ENCODE measurements at places on chromosomes 16 and 17.
A peak's percentile ranks its signal among the peaks of the same experiment; 100 is the strongest.

- DNase-seq: peak; percentile 45
Measured at GRCh38 chr17:2282297-2282873, 21.2 kb downstream of the SMG6 start.

- no peak for DNase-seq
Measured at GRCh38 chr16:11181899-11182279, 74.1 kb downstream of the SOCS1 start.

DNA sequence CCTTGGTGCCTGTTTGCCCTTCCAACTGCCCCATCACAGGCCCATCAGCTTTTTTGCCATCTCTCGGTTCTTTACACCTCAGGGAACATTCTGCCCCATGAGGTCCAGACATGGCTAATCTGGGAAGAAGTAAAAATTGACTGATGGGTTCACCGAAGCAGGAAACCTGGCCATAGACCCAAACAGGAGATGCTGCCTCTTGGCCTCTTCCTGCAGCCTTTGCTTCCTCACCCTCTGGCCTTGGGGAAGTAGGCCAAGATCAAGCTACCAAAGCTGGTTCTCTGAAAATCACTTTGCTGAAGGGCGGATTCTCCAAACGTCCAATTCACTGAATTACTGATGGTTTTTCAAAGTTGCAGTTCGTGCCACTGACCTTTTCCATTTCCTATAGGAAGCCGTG lies 56.1 kb downstream of the ARSG start:
- no peak for DNase-seq

- DNase-seq: no peak
Measured at GRCh38 chr16:79786389-79786788, 185.9 kb upstream of the MAF start.

DNA sequence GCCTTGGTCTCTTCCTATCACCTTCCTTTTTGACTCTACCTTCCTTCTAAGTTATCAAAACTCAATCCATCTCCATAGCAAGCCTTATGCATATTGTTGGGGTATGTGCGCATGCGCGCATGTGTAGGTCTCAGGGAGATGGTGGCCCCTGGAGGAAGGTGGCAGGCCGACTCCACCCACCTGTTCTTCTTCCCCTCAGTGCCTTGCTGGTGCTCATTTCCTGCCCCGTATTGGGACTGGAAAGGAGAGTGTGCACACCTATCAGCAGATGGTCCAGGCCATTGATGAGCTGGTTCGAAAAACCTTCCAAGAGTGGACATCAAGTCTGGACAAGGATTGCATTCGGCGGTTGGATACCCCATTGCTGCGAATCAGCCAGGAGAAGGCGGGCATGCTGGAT lies 25.2 kb downstream of the DNAH2 start:
- DNase-seq: no peak

- DNase-seq: no peak
Measured at GRCh38 chr17:20920095-20920814, 122.6 kb downstream of the USP22 start.

- DNase-seq: no peak
Measured at GRCh38 chr16:23013484-23013883, 135.8 kb downstream of the USP31 start.

GRCh38 chr16:66494916-66495315 lies 55.0 kb downstream of the TK2 start:
- DNase-seq: no peak

- no peak for DNase-seq
Measured at GRCh38 chr17:7238420-7239090, 702 bp downstream of the PHF23 start.

DNA sequence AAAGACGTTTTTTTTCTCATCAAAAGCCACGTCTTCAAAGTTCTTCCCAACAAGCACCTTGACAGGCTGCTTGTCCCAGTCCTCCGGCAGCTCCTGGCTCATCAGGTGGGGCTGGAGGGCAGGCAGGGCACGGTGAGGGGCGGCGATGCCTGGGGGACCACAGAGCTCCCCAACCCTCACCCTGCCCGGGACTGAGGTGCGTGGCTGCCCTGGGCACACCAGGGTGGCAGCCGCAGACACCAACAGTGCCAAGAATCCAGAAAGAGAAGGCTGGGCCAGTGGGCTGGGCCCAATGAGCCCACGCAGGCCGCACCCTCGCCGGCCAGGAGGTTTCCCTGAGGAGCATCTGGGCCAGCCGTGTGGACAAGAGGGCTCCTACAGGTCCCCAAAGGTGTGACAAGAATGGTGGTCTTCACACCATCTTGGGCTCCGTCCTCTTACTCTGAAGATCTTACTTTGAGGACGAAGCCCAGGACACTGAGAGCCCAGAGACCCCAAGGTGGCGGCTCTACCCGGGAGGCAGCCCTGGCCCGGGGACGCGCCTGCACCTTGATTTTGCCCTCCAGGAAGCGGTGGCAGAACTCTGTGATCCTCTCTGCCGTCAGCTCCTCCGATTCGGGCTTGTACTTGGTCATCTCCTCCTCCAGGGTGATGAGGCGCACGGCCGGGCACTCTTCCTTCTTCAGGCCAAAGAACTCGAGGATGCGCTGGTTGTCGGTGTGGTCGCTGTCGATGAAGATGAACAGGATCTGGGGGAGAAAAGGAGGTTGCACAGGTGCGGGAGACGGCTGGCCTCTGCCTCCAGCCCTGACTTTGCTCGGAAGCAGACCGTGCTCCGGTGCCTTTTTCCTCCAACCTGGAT lies 11.3 kb upstream of the PPP1R27 start:
- no peak for DNase-seq

DNA sequence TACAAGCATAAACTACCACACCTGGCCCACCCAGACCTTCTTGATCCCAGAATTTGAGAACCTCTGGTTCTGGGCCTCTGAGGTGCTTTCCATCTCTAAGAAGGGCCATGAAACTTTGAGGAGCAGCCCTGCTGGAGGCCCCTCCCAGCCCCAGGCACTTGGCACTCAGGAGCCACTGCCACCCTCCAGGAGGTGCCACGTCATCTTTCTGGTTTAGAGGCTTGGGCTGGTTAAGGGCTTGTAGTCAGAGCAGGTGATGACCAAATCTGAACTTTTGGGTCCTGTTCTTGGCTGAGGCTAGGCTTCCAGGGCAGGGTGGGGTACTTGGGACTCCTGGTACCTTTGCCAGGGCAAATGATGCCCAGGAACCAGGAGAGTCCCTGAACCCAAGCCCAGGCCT lies 13.8 kb upstream of the DLX4 start:
- DNase-seq: no peak

DNA sequence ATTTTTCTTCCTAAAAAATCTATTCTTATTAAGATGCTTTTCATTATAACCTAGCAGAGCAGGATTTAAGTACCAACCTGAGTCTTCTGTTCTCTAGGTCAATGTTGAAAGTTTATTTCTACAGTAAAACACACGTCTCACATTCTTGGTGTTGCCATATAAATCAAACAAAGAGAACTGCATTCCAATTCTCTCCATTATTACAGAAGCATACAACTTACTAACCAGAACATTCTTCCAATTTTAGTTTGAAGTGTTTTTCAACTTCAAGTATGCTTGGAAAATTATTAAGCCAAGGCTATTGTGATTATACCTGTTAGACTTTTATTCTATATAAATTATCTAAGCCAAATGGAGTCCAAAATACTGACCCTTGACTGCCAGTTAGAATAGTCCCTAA lies 110.4 kb upstream of the PMFBP1 start:
- no peak for DNase-seq

- no peak for DNase-seq
Measured at GRCh38 chr16:55257966-55258613, 65.9 kb upstream of the IRX6 start.

Data from cerebellum (tissue), 4 donors.